ENCODE measurements at places on chromosomes 2 and 18.

- DNase-seq: no peak
Measured at GRCh38 chr2:109214651-109215371, 85.8 kb downstream of the SH3RF3 start.

DNA sequence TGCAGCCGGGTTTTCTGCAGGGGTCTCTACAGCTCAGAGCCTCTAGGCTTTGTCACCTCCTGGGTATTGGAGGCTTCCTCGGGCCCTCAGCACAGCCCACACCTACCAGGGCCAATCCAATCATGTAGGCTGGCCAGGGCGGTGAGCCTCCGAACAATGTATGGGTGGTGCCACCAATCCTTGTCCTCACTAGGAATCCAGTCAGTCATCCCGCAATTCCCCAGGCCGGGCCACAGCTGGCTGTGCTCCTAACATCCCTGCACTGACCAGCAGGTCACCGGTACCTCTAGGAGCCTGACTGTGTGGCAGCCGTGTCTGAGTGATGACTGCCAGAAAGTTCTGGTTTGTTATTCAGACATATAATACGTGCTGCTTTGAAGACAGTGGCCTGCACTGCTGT is 129.4 kb downstream of the SH3RF3 start:
- DNase-seq: no peak

GRCh38 chr2:31383471-31384153 is 30.9 kb downstream of the XDH start:
- DNase-seq: no peak

- DNase-seq: no peak
Measured at GRCh38 chr2:117523267-117523666, 291.2 kb upstream of the DDX18 start.

- DNase-seq: no peak
Measured at GRCh38 chr2:88187038-88187676, 17.0 kb downstream of the THNSL2 start.

GRCh38 chr2:223123855-223124610 is 72.0 kb downstream of the KCNE4 start:
- DNase-seq: no peak

- no peak for DNase-seq
Measured at GRCh38 chr2:47506436-47506835, 103.5 kb downstream of the MSH2 start.

DNA sequence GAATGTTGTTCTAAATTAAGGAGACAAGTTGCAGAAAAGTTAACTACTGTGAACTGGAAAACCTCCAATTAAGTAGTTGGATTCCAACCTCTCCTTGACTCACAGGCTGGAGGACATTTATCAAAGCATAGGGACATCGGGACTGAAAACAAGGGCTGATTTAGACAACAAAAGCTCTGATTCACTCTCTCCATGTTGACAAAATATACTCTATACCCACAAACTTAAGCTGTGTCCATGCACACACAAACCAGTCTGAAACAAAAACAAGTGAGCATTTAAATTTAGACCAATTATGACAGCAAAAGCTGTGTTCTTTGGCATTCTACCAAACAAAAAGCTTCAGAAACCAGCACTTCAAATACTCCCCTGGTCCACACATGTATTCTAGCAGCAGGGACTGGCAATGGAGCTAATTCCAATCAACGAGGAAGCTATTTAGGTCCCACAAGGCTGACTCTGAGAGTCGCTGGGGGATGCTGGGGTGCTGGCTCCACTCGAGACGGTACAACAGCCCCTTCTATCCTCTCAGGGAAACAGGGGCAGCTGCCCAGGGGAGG is 71.4 kb downstream of the NXPH2 start:
- no peak for DNase-seq

DNA sequence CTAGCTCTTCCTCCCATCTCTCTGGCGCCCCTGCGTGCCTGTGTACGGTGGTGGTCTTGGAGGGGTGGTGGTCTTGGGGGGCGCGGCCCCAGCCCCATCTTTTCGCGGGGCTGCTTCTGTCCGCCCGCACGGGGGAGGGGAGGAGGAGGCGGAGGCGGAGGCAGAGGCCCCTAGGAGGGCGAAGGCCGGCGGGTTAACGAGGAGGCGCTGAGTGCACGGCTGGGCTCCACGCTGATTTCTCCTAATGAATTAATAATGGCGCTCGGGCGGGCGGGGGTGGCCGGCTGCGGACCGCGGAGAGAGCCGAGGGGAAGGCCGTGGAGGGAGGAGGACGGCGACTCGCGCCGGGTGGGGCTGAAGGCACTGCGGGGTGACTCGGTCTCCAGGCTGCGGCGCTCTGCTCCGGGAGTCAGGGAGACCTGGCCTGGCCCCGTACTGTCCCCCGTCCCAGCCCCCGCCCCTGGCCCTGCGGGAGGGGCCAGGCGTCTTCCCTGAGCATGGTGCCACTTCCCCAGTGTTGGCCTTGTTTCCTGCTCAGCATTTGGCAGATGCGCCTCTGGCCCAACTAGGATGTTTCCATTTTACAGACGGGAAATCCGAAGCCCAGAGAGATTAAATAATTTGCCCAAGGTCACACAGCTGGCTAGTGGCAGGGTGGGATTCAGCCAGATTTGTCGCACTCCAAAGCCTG is 6.0 kb downstream of the GAREM2 start:
- DNase-seq: no peak

DNA sequence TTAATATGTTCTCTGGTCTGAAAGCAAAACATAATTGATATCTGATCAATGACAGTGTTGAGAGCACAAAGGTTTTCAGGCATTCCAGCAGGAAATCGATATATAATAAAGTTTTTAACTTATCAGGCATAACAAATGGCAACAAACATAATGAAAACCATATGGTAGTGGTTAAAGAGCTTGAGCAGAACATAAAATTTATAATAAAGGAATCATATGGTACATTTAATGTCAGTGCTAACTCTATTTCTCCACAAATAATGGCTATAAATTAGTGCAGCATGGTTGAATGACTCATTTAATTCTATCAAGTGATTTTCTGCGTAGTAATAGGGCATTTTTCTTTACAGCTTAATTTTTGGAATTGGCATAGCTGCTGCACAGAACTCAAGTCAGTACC is 306.2 kb downstream of the FSIP2 start:
- no peak for DNase-seq

DNA sequence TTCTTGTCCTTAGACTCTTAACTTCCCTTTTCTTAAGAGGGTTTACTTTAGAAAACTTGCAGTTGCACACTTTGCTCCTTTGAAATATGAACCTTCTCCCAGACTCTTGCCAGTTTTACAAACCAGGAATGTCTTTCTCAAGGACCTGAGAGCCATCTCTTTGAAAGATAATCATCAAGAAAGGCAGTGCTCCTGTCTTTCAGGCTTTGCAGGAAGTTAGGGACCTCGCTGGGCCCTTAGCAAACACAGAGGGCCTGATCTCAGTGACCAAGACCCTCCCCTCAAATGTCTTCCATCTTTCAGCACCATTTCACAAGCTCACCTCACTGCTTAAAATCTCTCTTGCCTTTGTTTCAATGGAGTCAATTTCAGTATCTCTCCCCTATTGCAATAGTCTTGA is 32.0 kb upstream of the NYAP2 start:
- DNase-seq: no peak

- DNase-seq: no peak
Measured at GRCh38 chr2:162344617-162344950, 652 bp downstream of the GCA start.

DNA sequence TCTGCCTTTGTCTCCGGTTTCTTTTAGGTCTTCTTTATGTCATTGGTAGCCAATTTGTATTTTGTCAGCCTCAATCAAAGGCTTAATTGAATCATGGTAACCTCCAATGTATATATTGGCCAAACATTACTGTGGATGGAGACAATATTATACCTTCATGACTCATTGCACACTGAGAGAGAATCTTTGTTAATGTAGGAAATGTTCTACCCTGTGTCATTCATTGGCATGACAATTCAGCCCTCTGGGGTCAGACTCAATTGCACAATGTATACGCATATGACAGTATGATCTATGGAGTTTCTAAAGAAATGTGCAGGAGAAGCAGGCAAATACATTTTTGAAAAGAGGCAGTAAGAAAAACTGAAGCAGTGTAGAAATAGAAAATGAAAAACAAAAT is 162.6 kb downstream of the PDE11A start:
- no peak for DNase-seq

DNA sequence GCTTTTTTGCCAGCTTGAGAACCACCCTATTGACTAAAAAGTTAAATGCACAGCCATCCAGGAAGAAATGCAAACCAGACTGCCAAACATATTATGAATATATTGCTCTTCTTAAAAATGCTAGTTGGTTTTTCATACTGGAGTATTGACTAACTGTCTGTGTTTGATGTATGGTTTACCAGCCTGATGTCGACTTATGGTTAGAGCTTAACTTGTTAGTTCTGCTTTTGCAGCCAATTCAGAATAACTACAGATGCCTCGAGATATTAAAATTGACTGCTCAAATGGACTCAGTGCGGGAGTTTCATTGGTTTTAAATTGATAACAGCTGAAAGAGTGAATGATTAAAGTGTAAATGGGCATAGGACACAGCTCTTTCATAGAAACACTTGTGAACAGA is 369.8 kb downstream of the ARHGAP15 start:
- DNase-seq: no peak

GRCh38 chr2:118095610-118096009 is 7.3 kb downstream of the INSIG2 start:
- DNase-seq: no peak

DNA sequence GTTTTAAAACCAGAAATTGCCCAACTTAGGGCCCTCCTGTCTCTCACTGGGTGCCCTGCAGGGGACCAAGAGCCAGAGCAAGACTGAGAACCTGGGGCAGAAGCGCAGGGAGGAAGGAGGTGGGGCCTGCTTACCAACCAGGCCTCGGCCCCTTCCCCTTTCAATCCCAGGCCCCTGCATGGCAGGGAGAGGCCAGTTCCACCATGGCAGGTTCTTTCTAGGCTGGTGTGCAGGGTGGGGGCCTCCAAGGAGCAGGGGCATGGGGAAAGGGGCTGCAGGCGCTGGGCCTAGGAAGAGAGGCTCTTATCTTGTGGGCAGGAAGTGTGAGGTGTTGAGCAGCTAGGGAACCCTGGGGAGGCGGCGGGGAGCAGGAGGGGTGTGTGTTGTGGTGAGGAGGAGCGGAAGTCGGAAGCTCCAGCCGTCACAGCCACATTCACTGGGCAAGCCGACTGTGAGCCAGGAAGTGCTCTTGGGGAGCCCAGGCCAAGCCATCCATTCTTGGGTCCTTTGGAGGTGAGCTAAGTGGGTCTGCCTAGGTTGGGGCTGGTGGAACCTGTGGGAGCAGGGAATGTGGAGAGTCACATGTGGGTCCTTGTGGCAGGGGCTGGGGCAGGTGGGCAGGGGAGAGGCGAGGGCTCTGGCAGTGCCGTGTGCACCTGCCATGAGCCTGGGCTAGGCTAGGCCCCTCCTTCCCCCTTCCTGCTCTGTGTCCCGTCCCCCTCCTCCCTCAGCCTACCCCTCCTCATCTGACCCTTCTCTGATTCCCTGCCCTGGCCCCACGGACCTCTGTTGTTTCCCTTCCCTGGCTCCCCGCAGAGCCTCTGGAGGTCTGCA is at the start of gene PSD4:
PSD4 (plus strand) TSS at position 430 of the 834 bp plus-strand sequence. CDS start 8,486 bp downstream, outside the sequence.
- peak; percentile 72 for DNase-seq

GRCh38 chr2:18049325-18049724 is 170.9 kb downstream of the KCNS3 start:
- DNase-seq: no peak

- no peak for DNase-seq
Measured at GRCh38 chr18:73715210-73715670, 432.4 kb downstream of the FBXO15 start.

DNA sequence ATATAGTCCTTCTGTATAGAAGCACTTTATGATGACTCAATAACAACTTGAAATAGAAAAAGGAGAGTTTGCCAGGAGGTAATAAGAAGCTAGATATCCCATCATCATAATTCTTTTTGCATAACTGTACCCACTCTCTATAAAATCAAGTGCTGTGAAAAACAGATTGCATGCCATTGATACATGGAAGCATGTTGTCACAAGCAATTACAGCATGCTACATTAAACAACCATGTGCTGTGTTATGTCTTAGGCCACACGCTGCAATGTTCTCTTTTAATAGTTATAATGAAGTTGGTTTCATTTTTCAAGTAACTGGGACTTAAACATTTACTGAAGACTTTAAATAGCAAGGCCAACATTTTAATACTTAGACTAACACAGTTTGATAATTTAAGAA is 264.2 kb downstream of the RPRM start:
- no peak for DNase-seq

GRCh38 chr2:191280290-191280689 is 35.1 kb downstream of the MYO1B start:
- no peak for DNase-seq

DNA sequence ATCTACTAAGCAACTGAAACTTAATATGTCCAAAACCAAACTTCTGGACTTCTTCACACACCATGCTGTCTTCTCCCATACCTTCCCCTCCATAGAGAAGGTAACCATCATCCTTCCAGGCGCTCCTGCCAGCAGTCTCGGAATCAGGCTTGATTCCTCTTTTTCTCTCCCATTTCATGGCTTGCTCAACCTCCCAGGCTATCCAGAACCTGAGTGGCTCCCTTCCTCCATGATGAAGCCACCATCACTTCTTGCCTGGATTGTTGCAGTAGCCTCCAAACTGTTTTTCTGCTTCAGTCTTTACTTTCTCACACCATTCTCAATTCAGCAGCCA is 40.1 kb upstream of the NDUFV2 start:
- DNase-seq: no peak

DNA sequence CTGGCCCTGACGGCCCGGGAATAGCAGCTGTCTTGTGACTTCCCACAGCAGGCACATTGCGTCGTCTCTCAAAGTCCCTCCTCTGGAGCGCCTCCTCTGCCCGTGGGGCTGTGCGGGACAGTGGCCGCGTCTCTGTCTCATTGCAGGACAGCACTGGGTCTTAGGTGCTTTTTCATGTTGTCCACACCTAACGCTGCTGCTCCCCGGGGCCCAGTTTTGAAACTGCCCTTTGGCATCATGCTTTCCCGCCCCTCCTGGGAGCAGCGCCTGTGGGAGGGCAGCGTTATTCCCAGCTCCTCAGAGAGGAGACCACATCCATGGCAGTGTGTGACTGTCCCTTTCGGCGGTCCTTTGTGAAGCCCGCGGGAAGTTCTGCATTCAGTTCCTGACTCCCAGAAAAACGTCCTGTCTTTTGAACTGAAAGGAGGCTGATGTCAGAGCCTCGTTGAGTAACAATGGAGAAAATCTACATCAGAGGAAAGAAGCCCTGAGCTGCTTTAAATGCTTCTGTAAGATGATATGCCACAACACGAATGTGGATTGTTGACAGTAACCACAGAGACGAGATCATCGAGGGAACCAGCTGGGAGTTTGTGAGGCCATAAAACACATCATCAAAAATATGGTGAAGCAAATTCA is 226.0 kb downstream of the FAM210A start:
- DNase-seq: no peak

GRCh38 chr18:41829647-41830516 is 125.2 kb upstream of the PIK3C3 start:
- DNase-seq: no peak

GRCh38 chr2:200357845-200358244 is 51.4 kb downstream of the SPATS2L start:
- DNase-seq: no peak

- no peak for DNase-seq
Measured at GRCh38 chr18:13323186-13323585, 104.6 kb downstream of the LDLRAD4 start.

- no peak for DNase-seq
Measured at GRCh38 chr18:51051105-51051712, 21.2 kb downstream of the SMAD4 start.
